NCI-H1436 (cell line): ENCODE measurements at places on chromosomes 11 and 22.

DNA sequence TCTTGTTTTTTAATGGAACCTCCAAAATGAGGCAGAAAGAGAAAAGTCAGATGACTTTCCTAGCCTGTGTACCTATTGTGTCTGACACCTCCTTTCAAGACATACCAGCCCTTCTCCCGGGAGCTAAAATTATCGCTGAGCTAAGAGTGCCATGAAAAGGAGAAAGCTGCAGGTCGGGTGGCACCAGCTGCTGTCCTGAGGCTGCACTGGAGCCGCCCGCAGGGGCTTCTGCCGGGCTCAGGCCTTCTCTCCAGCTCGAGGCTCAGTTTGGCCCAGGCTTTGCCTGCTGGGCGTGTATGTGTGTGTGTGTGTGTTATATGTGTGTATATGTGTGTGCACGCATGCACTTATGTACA, 27.7 kb upstream of the RAB1B start:
- no peak for DNase-seq

DNA sequence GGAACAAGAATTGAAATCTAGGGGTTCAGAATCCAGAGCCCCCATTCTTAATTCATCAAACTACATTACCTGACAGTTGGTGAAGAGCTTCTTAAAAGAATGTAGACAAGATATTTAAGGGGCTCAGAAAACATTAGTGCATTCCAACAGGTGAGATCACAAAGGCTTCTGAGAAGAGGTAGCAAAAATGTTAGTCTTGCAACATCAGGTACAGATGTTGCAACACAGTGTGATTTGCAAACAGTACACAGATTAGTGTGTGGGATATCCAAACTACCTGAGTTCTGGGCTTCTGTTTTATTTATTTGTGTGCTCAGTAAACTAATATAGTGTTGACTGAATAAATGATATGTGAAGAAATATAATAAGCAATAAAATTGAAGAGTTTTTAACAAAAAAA, 11.8 kb downstream of the CASP4 start:
- no peak for DNase-seq

GRCh38 chr11:1793081-1793480, 29.4 kb upstream of the CTSD start:
- DNase-seq, result no peak

DNA sequence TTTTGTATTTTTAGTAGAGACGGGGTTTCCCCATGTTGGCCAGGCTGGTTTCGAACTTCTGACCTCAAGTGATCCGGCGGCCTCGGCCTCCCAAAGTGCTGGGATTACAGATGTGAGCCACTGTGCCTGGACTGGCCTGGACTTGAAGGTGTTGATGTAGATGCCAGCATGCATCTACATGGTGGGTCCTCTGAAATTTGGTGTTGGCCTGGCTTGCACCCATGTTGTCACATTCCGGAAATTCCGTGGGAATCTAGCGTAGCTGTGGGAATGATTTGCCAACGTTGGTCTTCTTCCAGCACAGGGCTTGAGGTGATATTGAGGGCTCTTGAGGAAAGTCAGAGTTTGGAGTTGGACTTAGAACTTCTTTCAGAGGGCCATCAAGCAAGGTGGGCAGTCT, 6.5 kb downstream of the PACS1 start:
- DNase-seq, result no peak

GRCh38 chr22:39173050-39173706, 20.7 kb upstream of the CBX7 start:
- DNase-seq, result no peak
